Vagina (tissue), 2 donors: ENCODE measurements at places on chromosomes 6 and 20. TPM values are rescaled to one million over a fixed set of nuclear protein-coding genes. Genes with fewer than 3 reads are reported as not detected.
A peak's percentile ranks its signal among the peaks of the same experiment; 100 is the strongest.

- H3K27ac ChIP-seq: no peak overlapping the region
- H3K4me3 ChIP-seq: no peak overlapping the region
- peaks cover 32% of the 10 kb centered on the region for H3K4me1 ChIP-seq
- DNase-seq: no peak
- H3K36me3 ChIP-seq: no peaks in the 10 kb centered on the region
Measured at GRCh38 chr20:62030834-62031434, 34.7 kb downstream of the TAF4 start.

DNA sequence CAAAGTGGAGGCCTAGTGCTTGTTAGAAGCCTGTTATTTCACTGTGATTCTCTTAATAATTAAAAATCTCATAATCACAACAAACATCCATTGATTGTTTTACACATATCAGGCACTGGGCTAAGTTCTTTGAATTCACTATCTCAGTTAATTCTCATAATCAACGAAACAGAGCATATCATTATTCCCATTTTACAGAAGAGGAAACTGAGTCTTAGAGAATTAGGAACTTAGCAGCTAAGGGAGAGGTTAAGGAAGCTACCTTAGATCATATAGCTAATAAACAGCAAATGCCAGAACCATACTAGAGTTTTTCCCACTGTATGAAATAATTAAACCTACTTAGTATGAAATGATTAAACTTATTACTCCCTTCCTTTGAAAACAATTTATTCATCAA, 7.0 kb downstream of the HMGN3 start:
- no peak overlapping the region for H3K27ac ChIP-seq
- H3K4me3 ChIP-seq: no peak overlapping the region
- H3K27me3 ChIP-seq: no peaks in the 10 kb centered on the region

DNA sequence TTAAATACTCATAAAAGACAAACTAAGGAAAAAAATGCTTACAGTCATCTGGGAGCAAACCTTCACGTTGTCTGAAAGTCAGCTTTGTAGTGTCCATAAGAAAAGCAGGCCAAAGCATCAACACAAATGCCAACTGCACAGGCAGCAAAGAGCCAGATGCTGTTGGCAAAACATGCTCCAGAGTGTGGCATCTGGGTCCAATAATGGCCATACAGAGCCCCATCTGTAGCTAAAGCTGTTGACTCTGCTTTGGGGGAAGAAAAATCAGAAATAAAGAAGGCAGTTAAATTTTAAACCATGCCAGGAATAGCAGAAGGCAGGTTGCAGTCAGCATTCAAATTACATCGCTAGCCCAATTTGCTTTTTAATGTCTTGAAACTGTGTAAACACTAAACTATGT, 776.3 kb downstream of the EYS start:
- H3K27ac ChIP-seq: no peak overlapping the region
- H3K4me1 ChIP-seq: no peaks in the 10 kb centered on the region
- H3K4me3 ChIP-seq: no peak overlapping the region
- DNase-seq: no peak
- H3K27me3 ChIP-seq: no peaks in the 10 kb centered on the region

DNA sequence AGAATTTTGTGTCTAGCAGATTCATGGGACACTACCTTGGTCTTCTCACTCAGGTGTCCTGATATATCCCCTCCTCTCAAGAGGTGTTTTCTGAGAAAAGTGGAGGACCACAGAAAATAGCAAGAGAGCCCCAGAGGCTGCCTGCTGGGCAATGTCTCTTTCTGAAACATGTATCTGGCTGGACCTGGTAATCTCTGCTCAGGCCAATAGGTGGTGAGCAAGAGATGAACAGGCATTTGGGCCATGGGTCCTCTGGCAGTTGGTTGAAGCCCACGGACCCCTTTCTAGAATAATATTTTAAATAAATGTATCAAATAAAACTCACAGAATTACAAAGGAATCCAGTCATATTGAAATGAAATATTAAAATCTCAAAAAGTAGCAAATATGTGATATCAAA, 8.8 kb upstream of the THBD start:
- H3K4me1 ChIP-seq: peaks cover 23% of the 10 kb centered on the region
- no peaks in the 10 kb centered on the region for H3K36me3 ChIP-seq
- DNase-seq: no peak
- H3K27ac ChIP-seq: no peak overlapping the region
- no peaks in the 10 kb centered on the region for H3K27me3 ChIP-seq
- H3K4me3 ChIP-seq: no peak overlapping the region

- peaks cover 87% of the 10 kb centered on the region for H3K36me3 ChIP-seq
- H3K27me3 ChIP-seq: no peaks in the 10 kb centered on the region
- H3K27ac ChIP-seq: no peak overlapping the region
- no peak overlapping the region for H3K4me3 ChIP-seq
- H3K4me1 ChIP-seq: peaks cover 11% of the 10 kb centered on the region
Measured at GRCh38 chr20:53570446-53571276, 23.0 kb downstream of the ZNF217 start.

- no peaks in the 10 kb centered on the region for H3K4me1 ChIP-seq
- H3K27me3 ChIP-seq: no peaks in the 10 kb centered on the region
- no peaks in the 10 kb centered on the region for H3K36me3 ChIP-seq
Measured at GRCh38 chr6:101458336-101458735, 64.8 kb downstream of the GRIK2 start.

DNA sequence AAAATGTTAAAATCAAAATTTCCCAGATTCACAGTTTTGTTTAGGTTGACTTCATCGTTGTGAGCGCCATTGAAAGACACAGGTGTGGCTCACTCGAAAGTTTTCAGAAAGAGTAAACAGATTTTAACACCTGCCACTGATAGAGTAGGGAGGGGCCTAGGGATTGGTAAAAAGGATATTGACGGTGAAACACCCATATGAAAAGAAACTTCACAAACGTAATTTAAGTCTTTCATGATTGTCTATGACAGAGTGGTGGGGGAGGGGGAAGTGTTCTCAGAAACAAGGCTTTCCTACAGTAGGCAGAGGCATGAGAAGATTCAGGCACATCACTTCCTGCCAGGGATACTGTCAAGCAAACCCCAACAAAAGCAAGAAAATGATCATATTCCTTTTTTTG, 101.4 kb downstream of the PERP start:
- no peaks in the 10 kb centered on the region for H3K4me1 ChIP-seq
- no peaks in the 10 kb centered on the region for H3K36me3 ChIP-seq
- no peak overlapping the region for H3K27ac ChIP-seq
- no peak overlapping the region for H3K4me3 ChIP-seq

DNA sequence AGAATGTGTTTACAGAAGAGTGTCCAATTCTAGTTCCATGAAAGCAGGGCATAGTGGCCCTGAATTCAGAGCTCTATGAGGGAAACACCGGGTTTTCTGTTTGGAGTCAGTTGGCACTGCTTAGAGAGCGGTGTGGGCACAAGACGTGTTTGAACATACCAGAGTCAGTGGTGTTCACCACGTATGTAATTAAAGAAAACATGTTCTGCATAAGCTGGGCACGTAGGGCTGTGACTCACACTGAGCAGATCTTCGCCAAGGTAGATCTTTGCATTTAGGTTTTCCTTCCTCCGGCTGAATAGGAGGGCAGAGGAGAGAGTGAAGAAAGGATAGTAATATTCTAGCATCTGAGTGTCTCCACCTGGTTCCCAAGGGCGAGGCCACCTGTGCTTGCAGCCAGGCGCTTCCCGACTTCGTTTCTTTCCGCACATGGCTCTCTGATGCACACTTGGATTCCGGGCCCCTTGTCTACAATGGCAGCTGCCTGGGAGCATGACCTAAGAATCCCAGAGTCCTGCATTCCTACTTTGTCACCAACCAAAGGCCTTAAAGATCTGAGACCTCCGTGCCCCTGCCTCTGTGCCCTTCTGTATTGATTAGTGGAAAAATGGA, 136.2 kb downstream of the ERMARD start:
- no peaks in the 10 kb centered on the region for H3K4me1 ChIP-seq
- H3K4me3 ChIP-seq: no peak overlapping the region
- DNase-seq: peak; percentile 52
- H3K36me3 ChIP-seq: no peaks in the 10 kb centered on the region

DNA sequence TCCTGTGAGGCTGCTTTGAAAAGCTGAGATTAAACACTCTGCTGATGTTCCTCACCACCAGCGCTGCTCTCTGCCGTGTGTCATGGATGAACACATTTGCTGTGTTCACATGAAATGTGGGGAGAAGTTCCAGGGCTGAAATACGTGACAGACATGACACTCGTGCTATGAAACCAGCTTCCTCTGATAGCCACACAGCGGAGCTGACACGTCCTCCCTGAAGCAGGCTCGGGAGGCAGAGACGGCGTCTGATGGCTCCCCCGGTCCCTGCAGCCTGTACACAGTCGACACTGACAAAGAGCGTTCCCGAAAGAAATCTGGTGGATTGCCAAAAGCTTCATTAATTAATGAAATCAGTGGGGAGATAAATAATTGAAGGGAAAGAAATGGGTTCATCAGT, 17.5 kb downstream of the AGPAT4 start:
- H3K27me3 ChIP-seq: no peaks in the 10 kb centered on the region
- H3K4me3 ChIP-seq: no peak overlapping the region
- no peaks in the 10 kb centered on the region for H3K4me1 ChIP-seq
- no peaks in the 10 kb centered on the region for H3K36me3 ChIP-seq
- H3K27ac ChIP-seq: no peak overlapping the region

DNA sequence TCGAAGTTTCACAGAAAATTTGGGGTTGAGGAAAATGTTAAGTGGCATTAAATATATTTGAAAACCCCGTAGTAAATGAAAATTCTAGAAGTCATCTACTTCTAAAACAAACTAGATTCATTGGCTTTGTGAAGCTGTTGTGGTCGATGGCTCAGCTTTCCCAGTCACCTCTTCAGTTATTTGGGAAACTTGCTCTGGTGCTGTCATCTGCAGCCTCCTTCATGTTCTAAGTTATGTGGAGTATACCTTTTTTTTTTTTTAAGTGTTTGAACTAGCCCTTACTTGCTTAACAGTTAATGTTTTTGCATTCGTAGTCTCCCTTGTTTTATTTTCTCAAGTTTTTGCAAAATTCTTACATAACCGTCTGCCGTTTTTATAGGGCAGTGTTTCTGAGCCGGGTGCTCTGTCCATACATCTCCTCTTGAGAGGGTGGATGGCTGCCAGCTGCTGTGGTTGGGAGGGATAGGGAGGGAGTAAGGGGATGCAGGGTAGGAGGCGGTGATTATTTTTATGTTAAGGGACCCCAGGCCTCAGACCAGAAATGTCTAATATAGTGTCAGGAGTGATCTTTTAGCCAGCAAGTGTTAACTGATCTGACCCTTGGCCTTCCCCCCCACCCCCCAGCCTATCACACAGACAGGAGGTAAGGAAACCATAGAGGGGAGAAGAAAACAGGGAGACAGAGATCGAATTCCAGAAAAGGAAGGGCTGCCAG, 7.1 kb downstream of the RREB1 start:
- H3K27me3 ChIP-seq: no peaks in the 10 kb centered on the region
- no peaks in the 10 kb centered on the region for H3K36me3 ChIP-seq
- H3K4me1 ChIP-seq: peaks cover 60% of the 10 kb centered on the region
- peak overlapping the region; percentile 49 for H3K27ac ChIP-seq
- no peak overlapping the region for H3K4me3 ChIP-seq
- DNase-seq: no peak

- no peak overlapping the region for H3K4me3 ChIP-seq
- no peaks in the 10 kb centered on the region for H3K27me3 ChIP-seq
- peak; percentile 7 for DNase-seq
- no peaks in the 10 kb centered on the region for H3K36me3 ChIP-seq
- H3K4me1 ChIP-seq: no peaks in the 10 kb centered on the region
Measured at GRCh38 chr20:24147961-24148360, 159.4 kb upstream of the GGTLC1 start.

- no peaks in the 10 kb centered on the region for H3K27me3 ChIP-seq
- H3K4me3 ChIP-seq: peak overlapping the region; percentile 18
- no peaks in the 10 kb centered on the region for H3K36me3 ChIP-seq
- DNase-seq: no peak
Measured at GRCh38 chr6:144036064-144036834, 28.2 kb upstream of the PLAGL1 start.

DNA sequence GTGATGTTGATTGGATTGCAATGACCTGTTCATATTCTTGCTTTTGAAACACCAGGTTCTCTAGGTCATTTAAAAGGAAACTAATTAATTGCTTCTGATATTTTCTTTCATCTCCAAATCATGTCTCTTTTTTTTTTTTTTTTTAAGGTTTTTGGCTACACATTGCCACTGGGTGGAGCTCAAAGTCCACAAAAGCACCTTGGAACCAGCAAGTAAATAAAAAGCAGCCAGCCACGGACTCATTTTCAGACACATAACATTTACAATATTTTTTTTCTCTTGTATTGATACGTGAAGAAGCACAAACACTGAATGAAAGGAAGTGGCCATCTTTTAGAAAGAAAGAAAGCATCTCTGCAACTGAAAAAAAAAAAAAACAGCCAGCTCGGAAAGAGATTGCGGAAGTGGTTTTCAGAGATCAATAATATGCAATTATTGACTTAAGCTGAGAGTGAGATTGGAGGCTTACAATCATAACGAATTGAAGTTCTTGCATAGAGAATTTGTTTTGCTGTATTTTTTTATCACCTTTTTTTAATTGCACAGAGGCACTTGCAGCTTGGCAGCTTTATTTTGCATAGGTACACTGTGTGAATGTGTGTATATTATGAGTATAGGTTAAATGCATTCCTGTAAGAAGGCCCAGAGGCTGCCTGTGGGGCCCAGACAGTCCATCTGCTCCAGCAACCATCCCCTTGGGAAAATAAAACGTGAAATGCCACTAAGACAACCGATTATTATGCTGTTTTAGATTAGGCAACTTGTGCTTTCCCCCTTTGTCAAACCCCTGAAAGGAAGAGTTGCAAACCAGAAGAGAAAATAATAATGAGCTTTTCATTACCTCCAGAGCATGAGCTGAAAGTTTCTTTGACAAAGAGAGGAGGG, 28.2 kb downstream of the CGA start:
- H3K27ac ChIP-seq: no peak overlapping the region
- H3K27me3 ChIP-seq: no peaks in the 10 kb centered on the region

DNA sequence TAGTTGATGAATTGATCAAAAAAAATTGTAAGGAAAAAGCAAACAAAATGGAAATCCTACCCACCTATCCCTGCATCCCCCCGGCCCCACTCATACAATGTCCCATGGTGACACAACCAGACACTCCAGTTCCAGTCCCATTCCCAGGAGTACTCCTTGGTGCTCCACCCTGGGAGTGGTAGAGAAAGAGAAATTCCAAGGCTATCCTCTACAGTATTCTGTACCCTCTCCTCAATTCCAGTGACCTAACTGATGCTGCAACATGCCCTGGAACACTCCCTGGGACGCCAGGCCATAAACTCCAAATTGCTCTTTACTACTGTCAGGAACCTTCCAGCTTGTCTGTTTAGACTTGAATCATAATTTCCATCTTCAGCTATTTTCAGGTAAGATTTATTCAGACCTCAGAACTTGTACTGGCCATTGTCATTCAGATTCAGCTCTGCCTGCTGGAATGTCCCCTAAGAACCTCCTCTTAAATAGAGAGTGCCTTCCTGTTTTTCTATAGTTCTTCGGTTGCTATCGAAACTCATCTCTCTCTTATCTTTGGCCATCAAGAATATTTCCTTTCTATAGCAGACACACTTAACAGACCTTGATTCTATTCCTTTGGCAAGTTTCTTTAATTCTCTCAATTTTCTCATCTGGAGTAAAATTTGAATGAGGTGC, 8.7 kb downstream of the GPX6 start:
- DNase-seq: no peak
- H3K36me3 ChIP-seq: no peaks in the 10 kb centered on the region
- H3K27ac ChIP-seq: no peak overlapping the region

- H3K27ac ChIP-seq: peak overlapping the region; percentile 80
- no peak for DNase-seq
- no peaks in the 10 kb centered on the region for H3K36me3 ChIP-seq
- H3K4me1 ChIP-seq: peaks cover 39% of the 10 kb centered on the region
- peak overlapping the region; percentile 75 for H3K4me3 ChIP-seq
Measured at GRCh38 chr6:37696220-37696840, 1.4 kb downstream of the MDGA1 start.

Gene BPIFA1
- total RNA-seq: not detected

Gene OTOR
- total RNA-seq: not detected

Gene SUPT3H
- total RNA-seq: 4.2 TPM

Gene NFATC2
- total RNA-seq: 7.4 TPM

Gene ETV7
- 2.2 TPM for total RNA-seq
